ENCODE measurements at places on chromosomes 2 and 18.

GRCh38 chr2:99821039-99821438, 321.4 kb downstream of the AFF3 start:
- no peak for DNase-seq

GRCh38 chr18:53117851-53118250, 777.9 kb downstream of the DCC start:
- DNase-seq, result no peak

GRCh38 chr2:44009136-44009735, 13.4 kb upstream of the LRPPRC start:
- DNase-seq, result no peak

GRCh38 chr2:72141032-72141645, 6.5 kb downstream of the CYP26B1 start:
- DNase-seq, result no peak

GRCh38 chr2:70936979-70937811, 1.5 kb downstream of the ATP6V1B1 start:
- no peak for DNase-seq

DNA sequence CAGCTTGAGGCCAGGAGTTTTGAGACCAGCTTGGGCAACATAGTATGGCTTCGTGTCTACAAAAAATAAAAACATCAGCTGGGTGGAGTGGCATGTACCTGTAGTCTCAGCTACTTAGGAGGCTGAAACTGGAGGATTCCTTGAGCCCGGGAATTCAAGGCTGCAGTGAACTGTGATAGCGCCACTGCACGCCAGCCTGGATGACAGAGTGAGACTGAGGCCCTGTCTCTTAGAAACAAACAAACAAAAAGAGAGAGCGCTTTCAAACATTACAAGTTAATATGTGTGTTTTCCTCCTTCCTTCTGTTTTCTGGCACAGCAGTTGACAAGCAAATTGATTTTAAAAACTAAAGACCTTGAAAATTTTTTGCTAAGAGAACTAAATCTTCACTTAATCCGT, 9.9 kb downstream of the EPC2 start:
- no peak for DNase-seq

GRCh38 chr2:10378189-10378588, 69.9 kb downstream of the ODC1 start:
- DNase-seq, result peak; percentile 27

GRCh38 chr2:19667536-19667949, 234.2 kb downstream of the TTC32 start:
- no peak for DNase-seq

GRCh38 chr2:207662203-207662602, 37.0 kb upstream of the METTL21A start:
- DNase-seq, result no peak

- no peak for DNase-seq
Measured at GRCh38 chr2:60092781-60093180, 460.7 kb downstream of the BCL11A start.

- DNase-seq, result no peak
Measured at GRCh38 chr2:174477759-174478158, 9.1 kb downstream of the GPR155 start.

DNA sequence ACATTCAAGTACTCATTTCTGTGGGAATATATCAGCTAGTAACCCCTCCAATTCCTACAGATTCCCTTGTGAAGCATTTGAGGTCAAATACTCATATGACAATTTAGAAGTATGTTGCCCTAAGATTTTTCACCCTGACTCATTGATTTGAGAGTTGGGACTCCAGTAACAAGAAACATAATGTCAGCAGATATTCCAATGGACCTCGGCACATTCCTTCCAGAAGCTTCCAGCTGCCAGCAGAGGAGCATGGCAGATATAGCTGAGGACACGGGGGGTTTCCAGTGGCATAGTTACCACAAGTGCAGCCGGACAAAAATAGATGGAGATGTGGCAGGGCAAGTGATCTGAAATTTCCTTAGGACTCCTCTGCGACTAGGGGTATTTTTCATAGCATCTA, 101.9 kb upstream of the ARHGAP28 start:
- DNase-seq, result no peak

GRCh38 chr2:62302631-62303435, 106.9 kb downstream of the B3GNT2 start:
- no peak for DNase-seq

GRCh38 chr2:173752152-173752551, 213.0 kb downstream of the SP3 start:
- peak; percentile 59 for DNase-seq

GRCh38 chr2:23404426-23404825, 19.4 kb downstream of the KLHL29 start:
- DNase-seq, result peak; percentile 80

GRCh38 chr2:1995987-1996386, 251.7 kb upstream of the PXDN start:
- peak; percentile 32 for DNase-seq
